ENCODE measurements at places on chromosomes 4 and X. TPM values are rescaled to one million over a fixed set of nuclear protein-coding genes. Genes with fewer than 3 reads are reported as not detected.

TMSB15C gene
- 6.1 TPM for total RNA-seq

CPLX1 gene
- 3.1 TPM for total RNA-seq

CLOCK gene
- 1.4 TPM for total RNA-seq

CTAG1B gene
- not detected for total RNA-seq

JAKMIP1 gene
- not detected for total RNA-seq

LCORL gene
- total RNA-seq = 50.1 TPM
